Left cardiac atrium (tissue), 4 donors: ENCODE measurements at places on chromosomes 16 and 17.

GRCh38 chr17:2105663-2106062, 50.8 kb downstream of the HIC1 start:
- DNase-seq = no peak

DNA sequence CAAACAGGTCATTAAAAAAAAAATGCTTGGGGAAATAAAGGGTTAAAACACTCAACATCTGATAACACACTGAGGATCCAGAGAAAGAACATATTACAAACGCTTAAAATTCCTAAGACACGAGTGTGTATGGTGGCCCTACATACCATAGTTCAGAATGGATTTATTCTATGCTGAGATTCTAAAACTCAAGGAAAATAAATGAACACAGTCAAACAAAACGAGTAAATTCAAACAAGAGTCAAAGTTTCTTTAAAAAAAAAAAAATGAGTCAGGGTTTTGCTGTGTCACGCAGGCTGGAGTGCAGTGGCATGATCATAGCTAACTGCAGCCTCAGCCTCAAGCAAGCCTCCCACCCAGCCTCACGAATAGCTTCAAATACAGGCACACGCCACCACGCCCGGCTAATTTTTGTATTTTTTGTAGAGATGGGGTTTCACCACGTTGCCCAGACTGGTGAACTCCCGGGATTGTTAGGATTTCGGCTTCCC, 17.4 kb downstream of the CRK start:
- no peak for DNase-seq

GRCh38 chr16:19210968-19211367, 42.9 kb downstream of the SYT17 start:
- no peak for DNase-seq

DNA sequence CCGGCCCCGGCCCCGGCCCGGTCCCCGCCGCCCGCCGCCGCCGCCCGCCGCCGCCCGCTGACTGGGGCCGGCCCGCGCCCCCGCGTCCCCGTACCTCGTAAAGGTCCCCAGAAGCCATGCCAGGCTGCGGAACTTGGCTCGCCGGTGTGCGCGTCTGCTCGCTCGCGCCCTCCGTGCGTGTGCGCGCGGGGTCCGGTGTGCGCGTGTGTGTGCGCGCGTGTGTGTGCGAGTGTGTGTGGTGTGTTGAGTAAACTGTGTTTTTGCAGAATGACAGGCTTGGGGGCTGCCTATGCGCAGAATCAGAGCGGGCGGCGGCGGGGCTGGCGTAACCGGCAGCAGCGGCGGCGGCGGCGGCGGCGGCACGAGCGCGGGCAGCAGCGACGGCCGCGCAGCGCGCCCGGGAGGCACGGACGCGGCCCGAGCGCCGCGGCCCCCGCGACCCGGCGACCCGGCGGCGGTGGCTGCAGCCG, 307 bp downstream of the CDYL2 start:
- DNase-seq = peak; percentile 66

- DNase-seq = no peak
These were observed 123.8 kb downstream of the FTO start for GRCh38 chr16:53827741-53828140.

- no peak for DNase-seq
These were observed 8.4 kb upstream of the TNS4 start for GRCh38 chr17:40509626-40510327.

DNA sequence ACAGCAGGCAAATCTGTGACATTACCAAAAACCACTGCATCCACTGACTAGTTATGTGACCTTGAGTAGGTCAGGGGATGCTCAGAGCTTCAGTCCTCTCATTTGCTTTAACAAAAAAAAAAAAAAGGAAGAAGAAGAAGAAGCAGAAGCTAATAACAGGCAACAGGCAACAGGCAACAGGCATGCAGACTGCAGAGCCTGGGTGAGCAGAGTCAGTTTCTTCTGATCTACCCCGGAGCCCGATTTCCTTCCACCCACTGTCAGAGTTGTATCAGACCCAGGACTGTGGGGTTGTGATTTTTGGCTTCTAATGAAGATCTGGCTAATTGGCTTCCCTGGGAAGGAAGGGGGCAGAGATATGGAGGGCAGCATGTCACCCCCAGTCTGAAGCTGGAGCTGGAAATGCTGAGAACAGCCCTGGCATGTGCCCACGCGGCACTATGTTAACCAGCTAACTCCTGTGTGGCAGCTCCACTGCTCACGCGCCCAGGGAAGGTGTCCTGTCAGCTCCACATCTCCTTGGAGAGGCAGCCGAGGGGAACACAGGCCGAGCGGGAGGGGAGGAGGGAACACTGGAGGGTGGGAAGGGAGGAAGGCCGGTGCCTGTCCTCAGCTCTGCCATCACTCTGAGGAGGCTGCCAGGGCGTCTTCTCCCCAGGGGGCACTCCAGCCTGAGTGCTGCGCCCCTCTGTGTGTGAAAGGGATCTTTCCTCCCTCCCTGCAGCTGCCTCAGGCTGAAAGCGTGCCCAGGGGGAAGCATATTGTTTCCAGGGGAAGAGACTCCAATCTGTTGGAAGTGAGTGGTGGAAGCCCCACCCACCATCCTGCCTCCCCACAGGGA, 17.6 kb downstream of the SRCIN1 start:
- no peak for DNase-seq
